Prostate gland (tissue), 2 donors: ENCODE measurements at places on chromosomes 4 and X. TPM values are rescaled to one million over a fixed set of nuclear protein-coding genes. Genes with fewer than 3 reads are reported as not detected.

GPR173 gene
- 3.6 TPM for total RNA-seq

GABRG1 gene
- total RNA-seq = not detected

ELMOD2 gene
- 35.0 TPM for total RNA-seq

NLRP2B gene
- total RNA-seq = not detected

IL2 gene
- total RNA-seq = not detected

DNA sequence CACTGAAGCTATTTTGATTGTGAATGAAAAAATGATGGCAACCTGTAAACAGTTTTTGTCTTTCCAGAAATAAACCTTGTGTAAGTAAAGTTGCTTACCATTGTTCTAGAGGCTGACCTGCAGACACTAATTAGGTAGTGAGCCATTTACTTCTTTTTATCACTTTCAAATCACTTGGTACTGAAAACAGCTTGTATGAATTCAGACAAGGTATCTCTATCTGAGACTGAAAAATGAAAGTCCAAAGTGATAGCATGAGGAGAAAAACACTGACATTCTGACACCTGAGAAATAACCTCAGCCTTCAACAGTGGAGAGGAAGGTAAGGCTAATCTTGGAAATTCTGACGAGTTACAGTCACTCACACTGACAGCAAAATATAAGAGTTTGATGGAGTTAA is 238.8 kb downstream of the GPC3 start:
- no peak overlapping the region for H3K4me3 ChIP-seq
- H3K36me3 ChIP-seq = no peaks in the 10 kb centered on the region
- H3K4me1 ChIP-seq = no peaks in the 10 kb centered on the region
- no peak overlapping the region for H3K27ac ChIP-seq
- no peaks in the 10 kb centered on the region for H3K27me3 ChIP-seq

- H3K27ac ChIP-seq = no peak overlapping the region
- DNase-seq = no peak
- H3K36me3 ChIP-seq = no peaks in the 10 kb centered on the region
- no peak overlapping the region for H3K4me3 ChIP-seq
- H3K27me3 ChIP-seq = no peaks in the 10 kb centered on the region
- H3K4me1 ChIP-seq = no peaks in the 10 kb centered on the region
Observed at GRCh38 chrX:46792810-46793188, 33.9 kb upstream of the SLC9A7 start.

- H3K4me3 ChIP-seq = no peak overlapping the region
- H3K27me3 ChIP-seq = no peaks in the 10 kb centered on the region
- no peaks in the 10 kb centered on the region for H3K36me3 ChIP-seq
- H3K4me1 ChIP-seq = no peaks in the 10 kb centered on the region
Observed at GRCh38 chr4:67873116-67873515, 10.7 kb downstream of the TMPRSS11D start.

DNA sequence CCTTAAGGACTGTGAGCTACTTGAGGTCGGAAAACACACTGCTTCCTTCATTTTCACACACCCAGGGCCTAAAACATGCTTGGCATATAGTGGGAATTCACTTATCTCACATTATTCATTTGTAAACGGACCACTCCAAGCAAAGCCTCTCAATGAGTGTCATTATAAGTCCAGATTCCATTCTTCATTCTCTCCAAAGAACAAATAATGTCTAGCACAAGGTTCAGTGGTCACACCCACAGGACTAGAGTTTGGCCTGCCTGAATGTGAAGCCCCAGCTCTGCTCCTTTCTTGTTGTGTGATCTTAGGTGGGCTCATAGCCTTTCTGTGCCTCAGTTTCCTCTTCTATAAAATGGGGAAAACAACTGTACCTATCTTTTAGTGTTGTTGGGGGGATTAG is 119.6 kb upstream of the NDP start:
- no peak for DNase-seq
- no peak overlapping the region for H3K27ac ChIP-seq
- no peak overlapping the region for H3K4me3 ChIP-seq
- H3K4me1 ChIP-seq = no peaks in the 10 kb centered on the region

GRCh38 chr4:145939856-145940255 is 1.2 kb upstream of the ZNF827 start:
- peaks cover 6% of the 10 kb centered on the region for H3K4me1 ChIP-seq
- H3K27me3 ChIP-seq = no peaks in the 10 kb centered on the region
- no peak for DNase-seq
- no peaks in the 10 kb centered on the region for H3K36me3 ChIP-seq
- peak overlapping the region; percentile 96 for H3K27ac ChIP-seq
- peak overlapping the region; percentile 72 for H3K4me3 ChIP-seq
